Muscle of arm (tissue), 14 donors: ENCODE measurements at places on chromosomes 1 and 21. TPM values are rescaled to one million over a fixed set of nuclear protein-coding genes. Genes with fewer than 3 reads are reported as not detected.

Gene OR6N1
- polyA plus RNA-seq = not detected

Gene TSPAN2
- 33.3 TPM for polyA plus RNA-seq

Gene MTARC1
- polyA plus RNA-seq = 4.1 TPM

Gene ZBTB8B
- not detected for polyA plus RNA-seq

Gene SMCP
- polyA plus RNA-seq = not detected

Gene CFHR4
- polyA plus RNA-seq = not detected

Gene IL20
- polyA plus RNA-seq = not detected

Gene NBPF4
- polyA plus RNA-seq = not detected

Gene LCE1F
- polyA plus RNA-seq = not detected

Gene KMO
- 0.25 TPM for polyA plus RNA-seq

Gene TMCO4
- 2.5 TPM for polyA plus RNA-seq

Gene BTG2
- polyA plus RNA-seq = 186 TPM

DNA sequence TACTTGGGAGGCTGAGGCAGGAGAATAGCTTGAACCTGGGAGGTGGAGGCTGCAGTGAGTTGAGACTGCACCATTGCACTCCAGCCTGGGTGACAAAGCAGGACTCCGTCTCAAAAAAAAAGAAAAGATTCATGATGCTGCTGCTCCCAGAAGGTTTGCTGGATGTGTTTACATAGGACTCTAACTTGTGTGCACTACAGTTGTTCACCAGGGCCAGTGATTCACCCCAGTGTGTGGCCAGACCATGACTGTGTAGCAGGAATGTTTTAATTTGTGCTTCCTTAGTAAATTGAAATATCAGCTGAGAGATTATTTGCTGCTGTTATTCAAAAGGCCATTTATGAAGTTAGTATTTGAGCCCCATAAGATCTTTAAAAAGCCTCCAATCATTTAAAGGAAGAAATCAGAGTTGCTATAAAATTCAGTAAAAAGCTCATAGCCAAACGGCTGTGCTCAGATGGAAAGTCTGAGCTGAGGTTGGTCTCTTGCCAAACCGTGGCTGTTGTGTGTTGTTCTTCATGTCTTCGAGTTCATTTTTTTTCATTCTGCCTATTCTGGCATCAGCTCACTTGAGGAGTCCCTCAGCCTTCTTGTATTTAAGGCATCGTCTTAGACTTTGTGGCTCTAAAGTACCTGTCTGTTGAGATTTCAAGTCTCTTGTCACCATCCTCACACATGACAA lies 18.1 kb upstream of the PGD start:
- DNase-seq = peak; percentile 80

GRCh38 chr1:72086394-72086793 lies 195.9 kb downstream of the NEGR1 start:
- DNase-seq = no peak

- no peak for DNase-seq
Observed at GRCh38 chr1:196063952-196064351, 544.3 kb downstream of the KCNT2 start.

- DNase-seq = no peak
Observed at GRCh38 chr1:247096544-247096943, 7.6 kb downstream of the ZNF669 start.

GRCh38 chr21:46207006-46207919 lies 21.3 kb downstream of the LSS start:
- DNase-seq = no peak

DNA sequence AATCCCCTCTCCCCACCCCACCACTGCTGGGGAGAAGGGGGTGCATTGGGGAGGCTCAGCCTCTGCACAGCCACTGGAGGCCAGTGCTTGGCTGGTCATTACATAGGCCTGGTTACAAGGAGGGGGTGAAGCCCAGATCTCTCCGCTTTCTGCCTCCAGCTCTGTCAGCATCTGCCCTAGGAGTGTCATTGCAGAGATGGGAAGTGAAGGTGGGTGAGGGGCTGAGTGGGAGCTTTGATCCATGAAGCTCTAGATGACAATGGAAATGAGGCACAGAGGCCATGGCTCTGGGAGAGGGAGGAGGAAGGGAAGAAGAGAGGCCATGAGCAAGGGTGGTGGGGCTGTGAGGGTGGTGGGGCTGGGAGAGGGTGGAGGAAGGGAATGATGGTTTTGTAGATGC lies 411.6 kb downstream of the MATN1 start:
- DNase-seq = no peak

DNA sequence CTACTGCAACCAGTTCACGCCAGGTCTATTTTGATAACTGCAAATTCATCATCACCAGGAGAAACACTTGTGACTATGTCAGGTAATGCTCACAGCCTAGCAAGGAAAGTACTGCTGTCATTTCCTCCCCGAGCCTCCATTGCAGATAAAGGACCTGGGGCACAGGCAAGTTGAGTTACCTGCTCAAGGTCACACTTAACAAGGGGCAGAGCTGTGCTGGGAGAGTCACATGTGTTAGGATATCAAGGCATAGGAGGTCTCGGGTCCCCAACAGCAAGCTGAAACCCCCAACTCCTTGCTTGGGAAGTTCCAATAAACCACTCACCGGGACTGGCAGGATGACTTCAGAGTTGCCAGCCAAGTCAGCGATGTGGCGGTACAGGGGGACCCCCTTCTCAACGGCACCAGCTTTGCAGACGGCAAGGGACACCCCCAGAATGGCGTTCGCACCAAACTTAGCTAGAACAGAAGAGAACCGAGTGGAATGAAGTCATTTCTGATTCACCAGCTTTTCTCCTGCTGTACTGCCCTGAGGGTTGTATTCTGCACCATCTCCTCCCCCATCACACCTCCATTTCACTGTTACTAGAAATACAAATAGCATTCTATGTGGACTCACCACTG lies 11.6 kb downstream of the ENO1 start:
- no peak for DNase-seq

GRCh38 chr1:239854922-239855321 lies 236.8 kb upstream of the FMN2 start:
- DNase-seq = no peak

GRCh38 chr21:29546071-29546470 lies 247.3 kb downstream of the BACH1 start:
- DNase-seq = no peak

- DNase-seq = no peak
Observed at GRCh38 chr1:164781972-164782371, 223.0 kb downstream of the PBX1 start.

- DNase-seq = peak; percentile 87
Observed at GRCh38 chr1:54488779-54489626, 59.0 kb upstream of the ACOT11 start.

- DNase-seq = no peak
Observed at GRCh38 chr1:161921990-161922389, 101.7 kb downstream of the OLFML2B start.

DNA sequence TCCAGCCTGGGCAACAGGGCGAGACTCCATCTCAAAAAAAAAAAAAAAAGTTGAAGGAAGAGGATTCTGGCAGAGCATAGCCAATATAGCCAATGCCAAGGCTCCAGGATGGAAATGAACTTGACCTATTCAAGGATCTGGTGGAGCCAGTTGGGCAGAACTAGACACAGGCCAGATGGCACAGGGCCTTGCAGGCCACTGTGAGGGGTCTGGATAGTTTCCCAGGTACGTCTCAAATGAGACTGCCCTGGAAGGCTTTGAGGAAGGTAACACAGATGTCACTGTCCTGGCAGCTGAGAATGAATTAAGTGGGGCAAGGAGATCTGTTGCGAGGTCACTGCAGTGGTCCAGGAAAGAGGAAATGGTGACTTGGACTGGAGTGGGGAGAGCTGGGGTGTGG lies 12.0 kb upstream of the ARHGEF19 start:
- no peak for DNase-seq

DNA sequence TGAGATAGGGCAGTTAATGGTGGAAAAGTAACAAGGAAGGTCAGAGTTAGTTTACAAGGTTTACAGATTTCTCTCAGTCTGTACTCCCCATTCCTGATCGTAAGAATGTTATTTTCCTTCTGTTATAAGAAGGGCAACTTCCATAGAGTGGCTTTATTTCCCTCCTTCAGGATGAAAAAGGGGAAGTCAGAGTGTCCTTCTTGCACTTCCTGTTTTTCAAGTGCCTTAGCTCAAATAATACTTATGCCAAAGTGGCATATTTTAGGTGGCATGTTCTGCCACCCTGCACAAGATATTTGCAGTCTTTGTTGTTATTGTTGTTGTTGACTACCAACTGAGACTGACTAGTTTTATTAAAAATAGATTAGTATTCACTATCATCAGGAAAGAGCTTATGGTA lies 730.7 kb upstream of the ADGRL4 start:
- no peak for DNase-seq

GRCh38 chr1:110628323-110629105 lies 22.4 kb upstream of the KCNA2 start:
- no peak for DNase-seq

DNA sequence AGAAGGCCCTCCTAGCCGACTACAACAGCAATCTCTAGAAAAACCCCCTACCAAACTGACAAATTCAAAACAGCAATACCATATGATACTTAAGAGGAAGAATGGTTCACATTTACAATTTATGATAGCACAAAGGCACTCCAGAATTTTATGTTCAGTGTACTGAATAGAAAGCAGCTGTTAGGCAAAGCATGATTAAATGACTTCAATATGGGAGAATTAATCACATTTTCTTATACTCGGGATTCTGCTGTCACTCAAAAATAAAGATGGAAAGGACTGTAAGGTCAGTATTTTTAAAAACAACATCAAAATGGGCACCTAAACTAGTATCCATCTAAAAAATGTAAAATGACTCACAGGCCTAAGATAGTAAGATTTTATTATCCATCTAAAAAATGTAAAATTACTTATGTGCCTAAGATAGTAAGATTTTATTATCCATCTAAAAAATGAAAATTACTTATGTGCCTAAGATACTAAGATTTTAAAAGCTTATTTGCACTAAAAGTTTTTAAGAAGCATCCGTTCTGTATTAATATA lies 198.5 kb downstream of the SMYD3 start:
- DNase-seq = no peak

- DNase-seq = no peak
Observed at GRCh38 chr1:216710055-216710454, 13.2 kb downstream of the ESRRG start.

DNA sequence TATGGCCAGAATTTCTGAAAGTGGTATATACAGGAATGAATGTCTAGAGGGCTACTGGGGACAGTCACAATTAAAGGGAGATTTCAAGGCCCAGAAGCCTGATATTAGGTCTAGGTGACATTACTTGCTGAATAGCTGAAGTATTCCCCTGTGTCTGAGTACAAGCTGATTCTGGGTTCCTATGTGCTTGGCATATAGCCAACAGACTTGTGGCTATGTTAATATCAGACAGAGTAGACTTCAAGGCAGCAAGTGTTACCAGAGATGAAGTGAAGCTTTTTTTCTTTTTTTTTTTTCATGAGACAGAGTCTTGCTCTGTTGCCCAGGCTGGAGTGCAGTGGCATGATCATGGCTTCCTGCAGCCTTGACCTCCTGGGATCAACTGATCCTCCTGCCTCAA lies 8.3 kb downstream of the TTC4 start:
- no peak for DNase-seq

- DNase-seq = no peak
Observed at GRCh38 chr1:202956969-202957368, 1.1 kb downstream of the ADIPOR1 start.

GRCh38 chr21:33760641-33761440 lies 118.5 kb downstream of the ITSN1 start:
- no peak for DNase-seq

DNA sequence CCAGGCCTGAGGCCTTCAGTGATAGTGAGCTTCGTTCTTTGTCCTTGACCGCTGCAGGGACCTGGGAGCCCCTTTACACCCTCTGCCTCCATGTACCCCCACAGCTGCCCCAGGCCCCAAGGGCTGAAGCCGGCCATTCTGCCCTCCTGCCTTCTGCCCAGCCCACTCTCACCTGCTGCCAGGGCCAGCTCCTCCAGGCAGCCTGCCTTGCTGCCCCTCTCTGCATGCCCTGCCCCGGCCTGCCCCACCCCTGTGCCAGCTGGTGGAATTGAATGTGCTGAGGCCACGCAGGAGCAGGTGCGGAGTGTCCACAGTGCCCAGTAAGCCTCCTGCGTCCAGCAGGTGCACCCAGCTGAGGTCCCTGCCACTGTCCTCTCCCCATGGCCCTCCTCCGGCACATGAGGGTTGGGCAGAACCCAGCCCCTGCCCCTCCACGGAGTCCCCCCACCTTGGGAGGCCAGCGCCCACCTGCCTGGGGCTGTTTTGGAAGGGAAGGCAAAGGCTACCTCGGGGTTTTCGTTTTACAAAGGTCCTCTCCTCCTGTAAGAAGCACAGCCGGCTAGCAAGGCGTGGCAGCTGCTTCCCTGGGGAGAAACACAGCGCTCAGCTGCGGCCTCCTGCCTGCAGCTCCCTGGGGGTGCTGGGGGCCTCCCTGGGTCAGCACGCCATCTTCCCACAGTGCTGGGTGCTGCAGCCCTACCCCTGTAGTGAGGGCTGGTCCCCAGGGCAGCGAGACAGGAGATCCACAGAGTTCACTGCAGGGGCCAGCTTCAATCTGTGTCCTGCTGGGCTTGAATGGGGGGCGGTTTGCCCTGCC lies 21.0 kb downstream of the MMEL1 start:
- DNase-seq = no peak

GRCh38 chr1:216095400-216095799 lies 327.8 kb downstream of the USH2A start:
- DNase-seq = no peak

GRCh38 chr1:199808110-199808870 lies 219.2 kb upstream of the NR5A2 start:
- no peak for DNase-seq

GRCh38 chr21:46388206-46388880 lies 64.4 kb downstream of the PCNT start:
- no peak for DNase-seq

GRCh38 chr1:56478734-56479133 lies 100.6 kb downstream of the PLPP3 start:
- DNase-seq = no peak

DNA sequence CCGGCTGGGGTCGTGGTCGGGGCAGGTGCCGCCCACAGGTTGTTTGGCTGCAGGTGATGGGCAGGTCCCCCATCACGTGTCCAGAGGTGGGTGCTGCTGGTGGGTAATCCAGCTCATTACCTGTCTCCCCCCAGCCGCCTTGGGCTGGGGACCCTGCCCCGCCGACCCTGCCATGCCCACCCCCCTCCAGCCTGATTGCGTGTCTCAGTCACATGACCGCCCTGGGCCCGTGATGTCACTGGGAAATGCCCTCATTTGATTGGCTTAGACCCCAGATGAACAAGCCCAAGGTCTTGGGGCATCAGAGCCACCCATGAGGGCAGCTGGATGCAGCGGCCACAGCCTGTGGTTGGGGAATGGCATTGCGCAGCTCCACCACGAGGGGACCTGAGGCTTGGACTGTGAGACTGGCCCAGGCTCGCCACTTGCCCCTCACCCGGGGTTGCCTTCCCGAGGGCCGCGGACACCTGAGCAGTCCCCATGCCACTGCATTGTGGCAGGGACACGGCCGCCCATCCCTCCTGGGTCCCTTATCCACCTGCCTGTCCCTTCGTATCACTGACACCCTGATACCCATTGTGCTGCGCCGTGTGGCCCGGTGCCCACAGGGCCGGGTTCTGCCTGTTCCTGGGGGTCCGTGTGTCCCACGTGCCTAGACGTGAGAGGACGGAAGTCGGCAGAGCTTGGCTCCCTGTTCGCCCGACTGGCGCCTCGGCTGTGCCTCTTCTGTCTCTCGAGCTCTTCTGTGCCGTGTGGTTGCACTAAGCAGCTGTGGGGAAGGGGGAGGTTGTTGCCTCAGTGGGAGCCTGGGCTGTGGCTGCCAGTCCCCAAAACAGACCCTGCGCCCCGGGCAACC lies 68.0 kb downstream of the FAAP20 start:
- DNase-seq = no peak

GRCh38 chr1:89670163-89670562 lies 37.2 kb downstream of the LRRC8C start:
- peak; percentile 29 for DNase-seq
